ENCODE measurements at places on chromosomes 4 and X.

GRCh38 chrX:50736656-50737055 lies 77.3 kb downstream of the SHROOM4 start:
- no peak for DNase-seq

DNA sequence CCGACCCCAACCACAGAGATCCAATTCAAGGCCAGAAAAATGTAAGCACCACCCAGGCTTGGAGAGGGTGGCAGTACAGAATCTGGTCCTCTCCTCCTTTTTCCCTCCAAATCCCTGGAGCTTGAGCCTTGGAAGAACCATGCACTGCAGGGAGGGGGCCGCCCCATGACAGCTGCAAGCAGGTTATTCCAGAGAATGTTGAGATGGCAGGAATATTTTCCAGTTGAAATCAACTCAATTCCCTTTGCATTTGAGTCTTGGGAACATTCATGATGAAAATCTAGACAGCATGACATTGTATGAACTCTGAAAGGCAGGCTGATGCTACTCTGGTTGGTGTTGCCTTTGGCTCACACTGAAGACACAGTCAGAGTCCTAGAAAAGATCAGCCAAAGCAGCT lies 386.6 kb upstream of the FGF16 start:
- DNase-seq: no peak

DNA sequence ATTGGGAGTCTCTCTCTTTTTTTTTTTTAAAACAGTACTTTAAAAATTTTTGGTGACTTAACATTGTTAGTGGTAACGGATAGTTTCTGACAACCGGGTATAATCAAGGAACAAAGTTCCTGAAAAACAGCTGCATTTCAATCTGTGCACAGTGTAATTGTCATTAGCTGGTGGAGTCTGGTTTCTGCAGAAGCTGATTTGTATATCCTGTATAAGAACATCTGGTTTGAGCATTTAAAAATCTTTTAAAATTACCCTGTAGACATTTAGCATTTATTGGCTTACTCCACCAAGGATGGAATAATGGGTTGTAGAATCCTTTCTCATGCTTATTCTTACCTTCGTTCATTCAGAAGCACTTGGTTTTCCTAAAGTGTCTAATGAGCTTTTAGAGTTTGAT lies 11.2 kb downstream of the JADE1 start:
- no peak for DNase-seq

- no peak for DNase-seq
Observed at GRCh38 chr4:121679267-121679666, 17.5 kb downstream of the ANXA5 start.

- DNase-seq: no peak
Observed at GRCh38 chrX:151801980-151802379, 67.4 kb downstream of the CNGA2 start.
